Brain microvascular endothelial cell (primary cell): ENCODE measurements at places on chromosomes 6 and 20.
A peak's percentile ranks its signal among the peaks of the same experiment; 100 is the strongest.

GRCh38 chr20:39010496-39010895, 48.4 kb downstream of the DHX35 start:
- no peak for DNase-seq

DNA sequence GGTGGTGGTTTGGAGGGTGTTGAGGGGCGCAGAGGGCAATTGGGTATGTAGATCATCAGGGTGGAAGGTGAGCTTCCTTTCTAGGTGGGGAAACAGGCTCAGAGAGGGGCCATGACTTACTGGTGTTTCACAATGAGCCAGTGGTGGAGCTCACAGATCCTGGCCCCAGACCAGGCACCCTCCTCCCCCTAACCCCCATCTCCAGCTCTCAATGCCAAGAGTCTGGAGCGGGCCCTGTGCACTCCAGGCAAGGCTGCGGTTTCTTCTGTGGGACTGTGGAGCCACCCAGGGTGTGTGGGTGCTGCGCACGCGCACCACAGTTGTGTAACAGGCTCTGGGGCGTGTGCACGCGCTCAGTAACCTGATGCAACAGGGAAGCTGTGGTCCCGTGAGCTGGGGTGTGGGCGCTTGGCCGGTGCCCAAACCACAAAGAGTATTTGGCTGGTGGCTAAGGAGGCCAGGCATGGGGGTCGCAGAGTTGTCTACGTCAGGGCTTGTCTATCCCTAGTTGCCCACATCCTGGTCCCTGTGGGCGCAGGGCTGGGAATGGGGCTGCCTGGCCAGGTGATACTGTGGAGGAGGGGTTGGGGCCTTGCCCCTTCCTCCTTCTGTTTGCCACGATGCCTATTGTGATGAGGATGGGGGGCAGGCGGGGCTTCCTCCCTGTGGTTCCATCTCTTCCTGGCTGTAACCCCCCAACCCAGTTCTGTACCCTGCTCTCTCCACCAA, 37.5 kb upstream of the MRPS18A start:
- DNase-seq = peak; percentile 60

GRCh38 chr6:92681401-92681800, 738.0 kb downstream of the EPHA7 start:
- no peak for DNase-seq

- DNase-seq = peak; percentile 34
These were observed 140.5 kb upstream of the ATXN1 start for GRCh38 chr6:16901782-16902181.
